Activated CD4-positive, alpha-beta T cell treated with anti-CD3 and anti-CD28 coated beads, Interleukin-2, amount 50 U/mL, for 48 hours (primary cell): ENCODE measurements at places on chromosomes 1 and 21.

- no peak for DNase-seq
These were observed 33.5 kb downstream of the NEK2 start for GRCh38 chr1:211641942-211642341.

- peak; percentile 31 for DNase-seq
These were observed 2.2 kb upstream of the NEGR1 start for GRCh38 chr1:72284348-72285073.

DNA sequence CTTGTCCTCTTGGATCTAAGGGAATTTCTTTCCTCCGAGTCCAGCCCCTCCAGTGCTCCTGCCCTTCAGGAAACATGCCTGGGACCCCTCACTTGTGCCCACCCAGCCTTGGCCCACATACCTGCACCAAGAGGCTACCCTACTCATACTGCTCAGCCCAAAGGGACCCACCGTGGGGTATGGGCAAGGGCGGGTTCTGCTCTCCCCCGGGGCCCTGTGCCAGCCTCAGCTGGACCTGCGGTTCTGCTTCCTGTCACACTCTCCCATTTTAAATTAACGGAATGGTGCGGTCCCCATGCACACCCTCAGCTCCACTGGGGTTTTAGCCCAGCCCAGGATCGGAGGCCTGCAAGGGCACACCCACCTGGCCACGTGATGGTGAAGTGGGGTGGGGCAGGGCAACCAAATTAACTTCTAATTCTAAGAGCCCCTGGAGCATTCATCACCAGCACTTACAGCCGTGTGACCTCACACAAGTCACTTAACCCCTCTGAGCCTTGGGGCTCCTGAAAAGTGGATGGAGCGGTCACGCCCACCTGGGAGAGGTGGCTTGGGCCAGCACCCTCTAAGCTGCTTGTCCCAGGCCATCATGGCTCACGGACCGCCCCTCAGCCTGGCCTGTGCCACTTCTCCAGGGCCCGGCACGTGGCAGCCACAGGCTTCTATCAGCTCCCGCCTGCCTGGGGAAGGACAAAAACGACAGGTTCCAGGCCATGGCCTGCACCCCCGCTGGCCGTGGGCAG lies 28.3 kb downstream of the TP73 start:
- DNase-seq: no peak

DNA sequence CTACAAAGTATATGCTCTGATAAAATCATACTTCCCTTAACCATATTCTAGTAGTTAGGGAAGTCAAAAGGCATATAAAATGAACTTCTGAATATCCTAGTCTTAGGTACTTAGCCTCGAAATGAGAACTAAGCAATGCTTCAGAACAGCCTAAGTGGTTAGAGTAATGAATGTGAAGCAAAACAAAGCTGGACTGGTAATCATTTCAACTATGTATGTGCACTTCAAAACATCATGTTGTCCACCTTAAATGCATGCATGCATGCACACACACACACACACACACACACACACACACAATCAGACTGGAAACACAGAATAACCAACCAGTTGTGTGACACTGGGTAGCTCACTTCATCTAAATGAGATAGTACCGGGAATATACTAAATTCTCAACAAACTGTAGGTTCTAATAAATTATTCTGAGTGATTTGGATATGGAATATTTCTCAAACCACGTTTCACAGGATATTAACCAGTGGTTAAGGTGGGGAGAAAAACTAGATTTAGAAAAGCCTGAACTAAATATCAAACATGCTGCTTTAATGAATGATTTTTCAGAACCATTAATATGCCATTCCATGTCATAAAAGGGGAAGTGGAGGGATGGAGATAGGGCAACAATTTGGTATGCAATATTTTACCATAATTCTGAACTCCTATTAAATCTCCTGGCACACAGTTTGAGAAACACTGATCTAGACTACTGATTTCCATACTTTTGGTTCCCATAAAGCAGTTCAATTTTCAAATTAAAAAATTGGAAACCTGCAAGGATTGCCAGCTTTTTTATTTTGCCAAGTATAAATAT lies 19.5 kb downstream of the RNF115 start:
- no peak for DNase-seq

GRCh38 chr1:199585392-199585791 lies 442.1 kb upstream of the NR5A2 start:
- DNase-seq: no peak

GRCh38 chr1:161972828-161973227 lies 50.8 kb downstream of the OLFML2B start:
- DNase-seq: no peak

- DNase-seq: peak; percentile 63
These were observed at the start of gene SUSD4 for GRCh38 chr1:223363856-223364684. TSS of gene SUSD4 (minus strand) at chr1:223364176. CDS start at chr1:223363425, 751 bp downstream.

DNA sequence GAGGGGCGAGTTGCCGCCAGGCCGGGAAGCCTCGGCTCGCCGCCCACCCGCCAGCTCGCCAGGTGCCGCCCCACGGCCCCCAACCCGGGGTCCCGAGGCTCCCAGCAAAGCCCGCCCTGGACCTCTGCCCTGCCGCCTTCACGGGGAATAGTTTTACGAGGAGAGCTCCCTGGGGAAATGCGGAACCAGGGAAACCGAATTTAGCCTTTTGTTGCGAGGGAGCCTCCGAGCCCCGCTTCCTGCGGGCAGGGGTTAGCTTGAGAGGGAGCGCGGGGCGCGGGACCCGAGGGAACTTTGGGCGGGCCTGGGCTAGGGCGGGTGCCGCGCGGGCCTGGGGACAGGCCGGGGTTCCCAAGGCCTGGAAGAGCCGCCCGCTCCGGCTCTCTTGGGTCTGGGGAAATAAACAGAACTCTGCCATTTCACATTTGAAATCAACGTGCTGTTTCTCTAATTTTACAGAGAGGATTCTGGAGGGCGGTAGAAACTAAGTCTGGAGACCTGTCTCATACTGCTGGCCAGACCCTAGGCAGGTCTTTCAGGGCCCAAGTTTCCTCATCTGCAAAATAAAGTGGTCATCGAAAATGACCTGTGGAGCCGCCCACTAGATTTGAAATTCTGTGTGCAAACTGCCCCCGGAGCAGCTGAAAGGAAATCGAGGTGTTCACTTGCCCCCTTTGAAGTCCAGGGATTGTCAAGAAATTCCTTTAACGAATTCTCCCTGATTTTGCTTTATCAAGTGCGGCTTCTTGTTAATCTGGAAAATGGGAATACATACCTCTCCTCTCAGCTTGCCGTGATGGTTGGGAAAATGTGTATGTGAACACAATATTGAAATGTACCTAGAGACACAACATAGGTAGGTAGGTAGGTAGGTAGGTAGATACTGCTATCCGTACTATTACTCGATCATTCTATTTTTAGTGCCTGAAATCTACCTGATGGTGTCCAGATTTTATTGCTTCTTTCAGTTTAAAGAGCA lies 749 bp upstream of the GLUL start:
- DNase-seq: no peak

DNA sequence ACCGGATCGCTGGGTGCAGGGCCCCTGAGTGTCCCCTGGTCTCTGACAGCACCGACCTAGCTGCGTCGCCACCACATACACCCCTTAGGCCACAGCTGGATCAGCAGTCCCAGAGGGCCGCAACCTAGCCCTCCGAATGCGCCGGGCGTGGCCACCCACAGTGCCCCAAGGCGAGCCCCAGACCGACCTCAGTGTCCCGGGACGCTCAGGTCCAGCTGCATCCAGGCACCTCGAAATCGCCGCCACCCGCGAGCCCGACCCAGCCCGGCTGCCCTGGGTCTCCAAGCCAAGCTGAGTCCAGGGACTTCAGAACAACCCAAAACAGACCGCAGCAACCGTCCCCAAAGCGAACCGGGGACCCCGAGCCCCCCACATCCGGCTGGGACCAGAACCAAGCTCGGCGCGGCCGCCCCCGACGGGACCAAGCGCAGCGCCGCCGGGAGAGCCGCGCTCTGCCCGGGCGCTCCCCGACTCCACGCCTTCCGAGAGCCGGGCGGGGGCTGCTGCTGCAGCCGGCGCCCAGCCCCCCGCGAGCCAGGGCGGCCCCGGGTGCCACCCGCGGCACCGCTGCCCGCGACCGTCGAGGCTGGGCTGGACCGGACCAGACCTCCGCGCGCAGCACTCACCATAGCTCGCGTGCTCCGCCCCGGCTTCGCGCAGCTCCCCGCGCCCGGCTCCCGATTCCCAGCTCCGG lies 54.6 kb upstream of the ECE1 start:
- no peak for DNase-seq

DNA sequence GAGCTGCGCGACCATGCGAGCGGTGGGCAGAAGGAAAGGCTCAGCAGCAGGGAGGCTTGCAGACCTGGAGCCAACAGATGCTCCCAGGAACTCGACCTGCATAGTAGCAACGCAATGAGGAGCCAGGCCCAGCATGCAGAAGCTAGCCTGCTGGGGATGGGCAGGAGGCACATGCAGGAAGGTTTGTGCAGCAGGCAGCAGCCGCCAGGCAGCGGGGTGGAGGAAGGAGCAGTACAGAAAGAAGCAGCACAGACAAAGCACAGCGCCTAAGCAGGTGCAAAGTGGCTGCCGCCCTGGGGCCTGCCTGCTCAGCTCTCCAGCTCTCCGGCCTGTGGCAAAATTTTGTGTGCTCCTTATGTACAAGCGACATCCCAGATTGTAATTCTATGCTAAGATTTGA lies 213.5 kb upstream of the MAP1LC3C start:
- DNase-seq: no peak

- no peak for DNase-seq
These were observed 83.0 kb upstream of the BACH1 start for GRCh38 chr21:29215709-29216108.

DNA sequence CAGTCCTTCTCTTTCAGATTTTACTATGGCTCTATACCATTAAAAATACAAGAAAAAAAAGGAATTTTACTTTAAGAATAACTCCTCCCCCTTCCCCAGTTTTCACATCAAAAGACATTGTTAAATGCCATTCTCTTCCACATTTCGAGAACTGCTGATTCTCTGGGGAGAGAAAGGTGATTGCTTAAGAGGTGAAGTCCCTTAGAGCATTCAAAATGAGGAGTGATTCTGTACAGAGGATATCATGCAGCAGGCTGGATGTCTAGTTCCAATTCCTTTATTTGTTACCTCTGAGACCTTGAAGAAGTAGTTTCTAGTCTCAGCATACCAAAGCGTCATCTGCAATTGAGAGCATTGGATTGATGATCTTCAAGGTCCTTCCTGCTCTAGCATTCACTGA lies 46.9 kb downstream of the FMO3 start:
- no peak for DNase-seq

DNA sequence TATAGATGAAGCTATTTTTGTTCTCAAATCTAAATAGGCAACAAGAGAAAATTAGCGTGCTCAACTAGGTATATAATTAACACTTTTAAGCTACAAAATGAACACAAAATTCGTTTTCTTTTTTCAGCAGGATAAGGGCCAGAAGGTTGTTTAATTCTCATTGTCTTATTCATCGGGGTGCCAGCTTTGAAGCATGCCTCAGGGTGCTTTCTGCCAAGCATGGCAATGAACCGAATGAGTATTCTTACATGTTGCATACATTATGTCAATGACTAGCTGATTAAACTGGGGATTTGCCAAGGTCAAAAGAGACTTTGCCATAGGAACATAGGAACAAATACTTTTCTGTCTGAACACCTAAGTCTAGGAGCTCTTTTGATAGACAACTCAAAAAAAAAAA lies 102.0 kb upstream of the MAP1LC3C start:
- no peak for DNase-seq

- no peak for DNase-seq
These were observed 150.5 kb downstream of the DPYD start for GRCh38 chr1:97770376-97770775.

- DNase-seq: no peak
These were observed 8.0 kb upstream of the RLF start for GRCh38 chr1:40153073-40153770.

- DNase-seq: no peak
These were observed 208.0 kb upstream of the DEPDC1 start for GRCh38 chr1:68704800-68705443.

GRCh38 chr21:46598581-46599572 lies 6.0 kb downstream of the S100B start:
- no peak for DNase-seq

DNA sequence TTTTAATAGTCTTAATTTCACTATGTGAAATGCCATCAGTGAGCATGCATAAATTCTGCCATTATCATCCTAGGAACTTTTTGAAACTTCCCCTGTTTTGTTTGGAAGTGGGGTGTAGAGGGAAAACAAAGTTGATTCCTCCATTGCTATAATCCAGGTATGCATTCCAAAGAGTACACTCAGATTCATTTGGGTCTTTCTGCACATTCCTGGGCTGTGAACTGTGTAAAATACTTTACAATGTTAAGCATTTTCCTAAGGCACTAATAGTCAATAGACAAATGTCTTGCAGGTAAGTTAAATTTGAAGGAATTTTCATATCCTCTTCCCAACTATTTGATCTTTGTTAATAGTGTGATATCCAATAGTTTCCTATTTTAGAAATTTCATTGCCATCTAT lies 36.2 kb downstream of the SGIP1 start:
- DNase-seq: no peak

GRCh38 chr1:86448670-86449069 lies 20.1 kb upstream of the CLCA1 start:
- DNase-seq: no peak

DNA sequence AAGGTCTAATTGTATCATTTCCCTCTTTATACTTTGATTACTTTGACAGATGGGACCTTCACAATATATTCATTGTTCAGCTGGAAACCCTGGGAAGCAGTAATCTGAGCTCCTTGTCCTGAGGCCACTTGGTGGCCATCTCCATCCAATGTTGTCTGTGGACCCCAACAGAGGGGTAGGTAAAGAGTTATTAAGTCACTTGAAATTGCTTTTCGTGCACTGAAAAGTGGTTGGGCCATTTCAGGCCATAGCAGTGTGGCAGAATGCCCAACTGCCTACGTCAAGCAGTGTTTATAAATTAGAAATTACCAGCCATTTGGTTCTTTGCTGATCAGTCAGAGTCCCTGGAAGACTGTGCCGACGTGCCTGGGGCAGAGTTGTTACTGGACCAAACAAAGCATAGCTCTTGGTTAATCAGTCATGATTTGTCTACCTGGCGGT lies 308.3 kb upstream of the USP25 start:
- no peak for DNase-seq

DNA sequence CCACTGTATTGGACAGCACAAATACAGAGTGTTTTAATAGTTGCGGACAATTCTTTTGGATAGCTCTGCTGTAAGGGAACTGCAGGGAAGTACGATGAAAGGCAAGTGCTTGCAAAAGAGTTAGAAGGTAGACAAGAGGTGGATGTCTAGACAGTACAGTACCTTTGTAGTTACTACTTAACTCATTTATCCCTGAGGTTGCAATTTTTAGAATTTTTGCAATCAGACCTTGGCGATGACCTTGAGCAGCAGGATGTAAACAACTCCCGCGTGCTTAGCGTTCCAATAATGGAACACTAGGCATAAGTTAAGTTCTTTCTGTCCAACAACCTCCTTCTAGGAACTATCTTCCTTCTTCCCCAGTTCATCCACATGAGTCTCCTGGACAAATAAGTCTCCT lies 1.9 kb upstream of the SYT14 start:
- DNase-seq: no peak

DNA sequence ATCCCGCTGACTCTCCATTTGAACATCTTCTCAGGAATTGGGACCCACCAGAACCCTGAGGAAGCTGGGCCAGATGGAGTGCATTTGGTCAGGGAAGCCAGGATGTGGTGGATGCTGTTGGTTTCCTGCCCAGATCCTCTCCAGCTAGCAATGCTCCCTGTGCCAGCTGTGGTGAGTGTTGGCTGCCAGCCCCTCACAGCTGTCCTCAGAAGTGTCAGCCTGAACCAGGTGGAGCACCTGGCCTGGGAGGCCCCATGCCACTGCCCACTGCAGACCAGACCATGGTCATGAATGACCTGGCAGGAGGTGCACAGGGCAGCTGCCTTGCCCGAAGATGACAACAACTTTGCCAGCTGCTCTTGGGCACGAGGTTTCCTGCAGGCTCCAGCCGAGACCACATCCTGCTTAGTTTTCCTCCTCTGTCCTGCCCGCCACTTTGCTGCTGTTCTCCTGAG lies 54.4 kb downstream of the PRSS38 start:
- DNase-seq: no peak
